Natural killer cell treated with Interleukin-12 subunit alpha and Interleukin-12 subunit beta and Interleukin-15 and Interleukin-18, amount 100 ng/mL, for 72 hours (primary cell): ENCODE measurements at places on chromosomes 1 and 21. TPM values are rescaled to one million over a fixed set of nuclear protein-coding genes. Genes with fewer than 3 reads are reported as not detected.

DNA sequence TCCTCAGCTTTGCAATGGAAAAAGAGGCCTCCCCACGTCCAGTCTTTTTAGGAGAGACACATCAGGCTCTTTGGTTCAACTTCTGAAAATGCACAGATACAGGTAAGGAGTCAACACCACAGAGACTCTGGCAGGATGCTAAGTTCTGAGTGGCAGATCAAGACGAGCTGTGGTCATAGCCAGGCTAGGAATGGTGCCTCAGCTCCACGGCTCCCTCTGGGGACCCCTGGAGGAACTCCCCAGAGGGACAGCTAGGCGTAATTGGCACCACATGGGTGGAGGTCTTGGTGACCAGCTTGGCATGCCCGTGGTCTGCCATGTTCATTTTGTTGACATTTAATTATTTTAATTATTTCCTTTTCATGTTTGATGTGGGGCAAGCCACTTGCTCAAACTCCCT lies 206.1 kb downstream of the KAZN start:
- no peaks in the 10 kb centered on the region for H3K4me1 ChIP-seq
- H3K36me3 ChIP-seq: peaks cover 5% of the 10 kb centered on the region
- no peak overlapping the region for H3K27ac ChIP-seq
- H3K27me3 ChIP-seq: peaks cover 7% of the 10 kb centered on the region

DNA sequence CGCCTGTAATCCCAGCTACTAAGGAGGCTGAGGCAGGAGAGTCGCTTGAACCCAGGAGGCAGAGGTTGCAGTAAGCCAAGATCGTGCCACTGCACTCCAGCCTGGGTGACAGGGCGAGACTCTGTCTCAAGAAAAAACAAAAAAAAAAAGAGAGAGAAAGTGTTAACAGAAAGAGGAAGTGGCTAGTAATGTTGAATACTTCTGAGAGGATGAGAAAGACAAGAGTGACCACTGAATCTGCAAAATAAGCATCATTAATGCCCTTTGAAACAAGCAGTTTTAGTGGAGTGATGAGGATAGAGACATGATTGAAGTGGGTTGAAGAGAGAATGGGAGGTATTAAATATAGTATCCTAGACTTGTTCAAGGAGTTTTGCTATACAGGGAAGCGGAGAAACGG lies 11.7 kb downstream of the MPZ start:
- peak overlapping the region; percentile 0 for H3K27ac ChIP-seq
- H3K27me3 ChIP-seq: no peaks in the 10 kb centered on the region
- no peak for DNase-seq
- no peaks in the 10 kb centered on the region for H3K36me3 ChIP-seq
- H3K4me1 ChIP-seq: peaks cover 9% of the 10 kb centered on the region
- H3K4me3 ChIP-seq: no peak overlapping the region

GRCh38 chr1:200901796-200902444 lies 7.2 kb downstream of the INAVA start:
- peaks cover 12% of the 10 kb centered on the region for H3K4me1 ChIP-seq
- H3K4me3 ChIP-seq: no peak overlapping the region
- H3K27ac ChIP-seq: no peak overlapping the region
- no peaks in the 10 kb centered on the region for H3K27me3 ChIP-seq
- H3K36me3 ChIP-seq: no peaks in the 10 kb centered on the region

GRCh38 chr1:31413405-31414001 lies 490 bp downstream of the SERINC2 start:
- no peak overlapping the region for H3K27ac ChIP-seq
- H3K4me3 ChIP-seq: peak overlapping the region; percentile 93
- H3K4me1 ChIP-seq: peaks cover 6% of the 10 kb centered on the region

DNA sequence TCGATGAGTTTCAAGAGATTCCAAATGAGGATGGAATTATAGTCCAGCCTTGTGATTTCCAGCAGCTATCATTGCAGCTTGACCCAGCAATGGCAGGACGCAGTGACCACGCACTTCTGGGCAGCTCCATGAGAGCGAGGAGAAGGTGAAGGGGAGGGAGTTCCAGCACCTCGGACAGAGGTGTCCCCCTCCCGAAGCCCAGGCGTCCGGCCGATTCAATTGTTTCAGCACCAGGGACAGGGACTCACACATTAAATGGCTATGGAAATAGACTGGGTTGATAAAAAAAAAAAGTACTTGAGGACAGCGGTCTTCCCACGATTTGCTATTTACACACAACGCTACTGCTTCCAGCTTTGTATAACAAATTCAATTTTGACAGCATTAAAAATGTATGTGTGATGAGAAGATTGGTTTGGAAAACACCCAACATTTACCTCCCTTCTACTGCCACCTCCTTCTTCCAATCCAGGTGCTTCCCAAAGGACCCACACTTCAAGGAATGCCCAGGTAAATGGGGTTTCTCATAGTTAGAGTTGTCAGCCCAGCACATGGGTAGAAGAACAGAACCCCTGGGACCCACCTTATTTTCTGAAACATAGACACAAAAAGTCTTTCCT lies 71.8 kb downstream of the DISP3 start:
- peaks cover 25% of the 10 kb centered on the region for H3K27me3 ChIP-seq
- DNase-seq: no peak
- H3K36me3 ChIP-seq: no peaks in the 10 kb centered on the region
- H3K4me1 ChIP-seq: no peaks in the 10 kb centered on the region
- no peak overlapping the region for H3K4me3 ChIP-seq
- no peak overlapping the region for H3K27ac ChIP-seq

DNA sequence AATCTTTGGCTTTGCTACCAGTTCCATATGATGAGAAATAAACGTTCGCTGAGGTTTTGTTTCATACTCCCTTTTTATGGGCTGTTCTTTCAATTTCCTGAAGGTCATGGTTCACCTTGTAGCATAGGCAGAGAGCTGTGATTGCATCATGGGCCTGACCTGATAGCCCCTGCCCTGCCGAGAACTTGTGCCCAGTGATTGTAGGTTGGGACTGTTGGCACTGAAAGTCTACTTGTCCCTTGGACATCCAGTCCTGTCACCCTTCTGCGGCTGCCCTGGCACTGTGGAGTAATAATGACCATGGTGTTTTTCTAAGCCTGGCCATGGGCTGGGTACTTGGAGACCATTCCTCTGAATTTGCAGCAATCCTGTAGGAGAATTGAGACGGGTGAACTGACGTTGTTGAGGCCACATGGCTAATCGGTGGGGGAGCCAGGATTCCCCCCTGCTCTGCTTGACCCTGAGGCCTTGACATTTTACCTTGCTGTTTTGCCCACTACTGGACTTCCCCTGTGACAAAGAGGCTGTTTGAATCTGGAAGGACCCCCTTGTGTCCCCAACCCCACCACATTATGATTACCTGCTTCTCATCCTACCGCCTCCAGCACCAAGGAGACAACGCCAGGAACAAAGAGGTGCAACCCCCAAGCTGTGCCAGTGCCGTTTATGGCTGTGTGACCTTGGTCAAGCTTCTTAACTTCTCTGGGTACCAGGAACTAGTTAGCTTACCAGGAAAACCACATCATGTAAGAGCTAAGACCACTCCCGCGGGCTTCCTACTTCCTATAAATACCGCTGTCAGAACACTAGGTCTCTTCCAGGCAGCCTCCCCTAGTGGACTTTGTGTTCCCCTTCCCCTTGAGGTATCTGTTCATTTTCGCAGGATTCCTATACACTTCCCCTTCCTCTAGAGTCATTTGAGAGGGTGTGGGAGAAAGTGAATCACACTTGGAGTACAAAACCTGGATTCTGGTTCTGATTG lies 23.4 kb downstream of the SESN2 start:
- peaks cover 9% of the 10 kb centered on the region for H3K4me1 ChIP-seq
- H3K4me3 ChIP-seq: peak overlapping the region; percentile 30
- no peaks in the 10 kb centered on the region for H3K27me3 ChIP-seq
- DNase-seq: no peak
- H3K36me3 ChIP-seq: peaks cover 16% of the 10 kb centered on the region

DNA sequence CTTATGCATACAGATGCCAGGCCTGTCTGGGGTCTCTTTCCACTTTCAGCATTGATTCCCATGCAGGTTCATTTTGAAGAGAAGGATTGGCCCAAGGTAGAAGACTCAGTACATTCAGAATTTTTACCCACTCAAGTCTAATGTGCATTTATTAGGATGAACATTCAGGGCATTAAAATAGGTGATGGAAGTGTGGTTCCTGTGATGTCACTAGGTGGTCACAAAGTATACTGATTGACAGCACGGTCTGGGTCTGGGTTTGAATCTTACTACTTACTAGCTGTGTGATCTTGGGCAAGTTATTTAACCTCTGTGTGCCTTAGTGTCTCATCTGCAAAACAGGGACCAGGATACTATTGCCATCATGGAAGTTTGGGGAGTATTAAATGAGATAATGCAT lies 711 bp upstream of the ZNF648 start:
- H3K27me3 ChIP-seq: peaks cover 47% of the 10 kb centered on the region
- no peaks in the 10 kb centered on the region for H3K36me3 ChIP-seq
- no peak overlapping the region for H3K4me3 ChIP-seq
- no peak overlapping the region for H3K27ac ChIP-seq

GRCh38 chr1:47991187-47991586 lies 6.0 kb downstream of the TRABD2B start:
- no peak overlapping the region for H3K27ac ChIP-seq
- DNase-seq: no peak
- H3K36me3 ChIP-seq: no peaks in the 10 kb centered on the region
- H3K4me1 ChIP-seq: peaks cover 5% of the 10 kb centered on the region
- no peak overlapping the region for H3K4me3 ChIP-seq

DNA sequence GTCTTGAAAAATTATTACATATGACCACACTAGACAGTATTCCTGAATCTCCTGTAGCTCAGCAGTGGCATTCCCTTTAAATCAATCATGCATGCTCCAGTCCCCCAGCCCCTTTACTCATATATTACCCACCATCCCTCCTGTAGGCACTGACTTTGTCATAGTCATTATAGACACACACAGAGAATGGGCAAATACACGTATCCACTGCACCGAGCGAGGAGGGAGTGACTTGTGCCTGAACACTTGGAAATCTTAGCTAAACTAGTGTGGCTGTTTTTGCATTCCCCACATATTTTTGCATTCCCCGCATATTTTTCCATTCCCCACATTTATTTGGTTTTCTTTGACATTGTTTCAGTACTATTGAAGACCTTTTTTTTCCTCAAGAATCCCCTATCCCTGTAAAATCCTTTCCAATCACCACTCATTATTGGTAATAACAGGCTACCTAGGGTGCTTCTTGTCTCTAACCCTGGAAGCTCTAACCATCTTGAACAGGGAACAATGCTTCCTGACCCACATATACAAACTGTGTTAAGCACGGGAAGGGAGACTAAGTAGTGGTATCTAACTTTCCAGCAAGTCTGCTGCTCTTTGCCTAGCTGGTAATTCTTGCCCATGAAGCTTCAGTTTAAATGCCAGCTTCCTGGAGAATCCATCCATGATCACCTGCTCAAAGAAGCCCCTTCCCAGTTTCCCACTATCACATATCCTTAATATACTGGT lies 534.4 kb upstream of the CAMK1G start:
- no peak overlapping the region for H3K4me3 ChIP-seq
- no peak overlapping the region for H3K27ac ChIP-seq
- H3K36me3 ChIP-seq: no peaks in the 10 kb centered on the region
- H3K4me1 ChIP-seq: no peaks in the 10 kb centered on the region

DNA sequence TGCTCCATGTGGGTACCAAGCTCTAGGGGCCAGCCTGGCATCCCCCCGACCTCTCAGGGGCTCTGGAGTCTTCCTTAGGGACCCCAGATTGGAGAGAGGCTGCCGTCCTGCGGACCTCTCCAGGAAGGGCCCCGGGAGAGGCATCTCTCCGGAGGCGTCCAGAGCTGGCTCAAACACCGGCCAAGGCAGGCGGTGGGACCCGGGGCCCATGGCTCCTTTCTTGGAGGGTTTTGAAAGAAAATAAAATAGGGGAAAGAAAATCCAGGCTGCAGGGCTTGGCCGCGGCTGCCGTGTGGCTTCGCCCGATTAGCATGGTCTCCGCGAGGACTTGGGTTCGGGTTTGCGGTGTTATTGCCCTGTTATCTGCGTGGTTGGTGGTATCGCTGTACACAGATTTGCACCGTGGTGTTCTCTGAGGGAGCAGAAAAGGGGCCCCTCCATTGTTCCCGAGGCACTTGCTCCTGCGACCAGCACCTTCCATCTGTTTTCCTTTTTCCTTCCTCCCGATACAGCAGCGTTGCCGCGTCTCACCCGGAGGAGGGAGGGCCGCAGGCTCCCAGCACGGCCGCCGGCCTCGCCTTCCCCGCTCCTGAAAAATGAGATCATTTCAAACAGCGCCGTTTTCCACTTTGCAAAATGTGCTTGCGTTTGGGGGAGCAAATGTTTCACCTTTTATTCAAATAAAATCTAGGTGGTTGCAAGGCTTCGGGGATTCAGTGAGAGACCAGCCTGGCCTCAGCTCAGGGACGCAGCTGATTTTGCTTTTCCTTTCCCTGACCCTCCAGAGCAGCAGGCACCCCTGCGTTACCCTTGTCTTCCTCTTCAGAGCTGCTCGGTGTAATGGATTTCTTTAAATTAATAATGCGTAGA lies 86.3 kb downstream of the PRDM16 start:
- DNase-seq: no peak
- H3K27ac ChIP-seq: no peak overlapping the region

The ERVH48-1 gene
- total RNA-seq: not detected

DNA sequence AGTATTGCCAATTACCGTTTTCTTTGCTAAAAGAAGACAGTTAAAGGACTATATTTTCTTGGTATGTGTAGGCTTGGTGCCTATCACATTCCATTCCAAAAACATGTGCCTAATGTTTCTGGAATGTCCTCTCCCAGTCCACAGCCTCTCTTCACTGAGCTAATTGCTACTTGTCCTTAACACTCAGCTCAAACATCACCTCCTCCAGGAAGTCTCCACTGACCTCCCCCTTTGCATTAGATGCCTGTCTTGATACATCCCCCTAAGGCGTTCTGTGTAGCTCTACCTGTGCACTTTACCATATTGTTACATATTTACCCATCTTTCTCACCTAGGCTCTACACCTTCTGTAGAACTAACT lies 195.6 kb upstream of the CAMK1G start:
- no peaks in the 10 kb centered on the region for H3K36me3 ChIP-seq
- no peak overlapping the region for H3K4me3 ChIP-seq
- H3K27ac ChIP-seq: no peak overlapping the region
- DNase-seq: no peak
- H3K27me3 ChIP-seq: peaks cover 5% of the 10 kb centered on the region

GRCh38 chr1:11455967-11456570 lies 22.9 kb upstream of the DISP3 start:
- H3K4me3 ChIP-seq: no peak overlapping the region
- H3K36me3 ChIP-seq: no peaks in the 10 kb centered on the region

DNA sequence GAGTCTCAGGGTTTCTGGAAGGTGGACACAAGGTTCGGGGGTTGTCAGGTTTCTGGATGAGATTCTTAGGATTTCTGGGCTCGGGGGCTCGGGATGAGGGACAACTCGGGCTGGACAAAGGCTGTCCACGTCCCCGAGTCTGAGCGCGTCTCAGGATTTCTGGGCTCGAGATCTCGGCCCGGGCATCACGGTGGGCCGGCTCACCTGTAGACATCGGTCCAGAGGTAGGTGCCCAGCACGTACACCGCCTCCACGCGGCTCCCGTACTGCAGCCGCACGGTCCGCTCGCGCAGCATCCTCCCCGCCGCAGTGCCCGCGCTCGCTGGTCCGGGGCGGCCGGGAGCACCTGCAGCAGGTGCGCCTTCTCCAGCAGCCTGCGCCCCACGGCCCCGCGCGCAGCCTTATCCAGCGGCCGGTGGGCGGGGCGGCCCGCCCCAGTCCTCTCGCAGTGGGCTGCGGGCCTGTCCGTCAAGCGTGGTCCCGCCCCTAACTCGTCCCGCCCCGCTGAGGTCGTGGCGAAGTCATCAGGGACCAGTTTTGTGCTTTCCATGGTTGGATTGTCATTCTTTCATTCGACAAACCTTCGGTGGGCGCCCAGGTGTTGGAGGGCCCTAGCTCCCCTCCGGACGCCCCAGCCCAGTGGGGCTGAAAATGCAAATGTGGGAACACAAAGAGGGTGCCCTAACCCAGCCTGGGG lies at the start of gene PADI2:
Gene PADI2, minus strand, starts transcription at position 376 of the 697 bp plus-strand sequence. Its CDS starts 80 bp downstream, at position 296.
- no peak within 1 kb of the TSS for H3K27ac ChIP-seq
- H3K27me3 ChIP-seq: peaks cover 38% of the 10 kb centered on the region
- H3K4me1 ChIP-seq: peaks cover 3% of the 10 kb centered on the region
- no peak within 1 kb of the TSS for H3K4me3 ChIP-seq
- no peaks in the 10 kb centered on the region for H3K36me3 ChIP-seq
